ENCODE measurements at places on chromosomes 3 and 15.
A peak's percentile ranks its signal among the peaks of the same experiment; 100 is the strongest.

DNA sequence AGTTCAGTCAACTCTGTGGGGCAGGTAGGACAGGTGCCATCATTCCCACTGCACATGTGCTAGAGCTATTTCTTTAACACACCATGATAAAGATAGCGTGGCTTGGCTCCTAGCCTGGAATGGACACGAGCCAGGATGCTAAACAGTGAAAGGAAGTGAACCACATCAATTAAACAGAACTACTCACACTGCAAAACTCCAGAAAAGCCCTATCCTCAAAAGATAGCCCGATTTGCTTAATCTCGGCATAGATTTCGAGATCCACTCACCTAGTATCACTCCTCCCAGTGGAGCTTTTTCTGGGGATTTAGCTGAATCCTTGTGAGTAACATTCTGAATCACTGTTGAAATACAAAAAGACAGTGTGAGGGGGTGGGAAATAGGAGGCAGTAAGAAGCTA is 118.0 kb downstream of the ABI3BP start:
- DNase-seq = no peak

GRCh38 chr3:24802614-24803013 is 308.0 kb upstream of the THRB start:
- no peak for DNase-seq

GRCh38 chr3:131079086-131079485 is 52.4 kb downstream of the NEK11 start:
- DNase-seq = no peak

GRCh38 chr3:139602003-139602402 is 62.5 kb upstream of the RBP1 start:
- DNase-seq = no peak

- DNase-seq = no peak
These were observed 262.0 kb downstream of the CGGBP1 start for GRCh38 chr3:87796843-87797185.

- DNase-seq = no peak
These were observed 49.5 kb upstream of the PDZRN3 start for GRCh38 chr3:73674280-73674679.

DNA sequence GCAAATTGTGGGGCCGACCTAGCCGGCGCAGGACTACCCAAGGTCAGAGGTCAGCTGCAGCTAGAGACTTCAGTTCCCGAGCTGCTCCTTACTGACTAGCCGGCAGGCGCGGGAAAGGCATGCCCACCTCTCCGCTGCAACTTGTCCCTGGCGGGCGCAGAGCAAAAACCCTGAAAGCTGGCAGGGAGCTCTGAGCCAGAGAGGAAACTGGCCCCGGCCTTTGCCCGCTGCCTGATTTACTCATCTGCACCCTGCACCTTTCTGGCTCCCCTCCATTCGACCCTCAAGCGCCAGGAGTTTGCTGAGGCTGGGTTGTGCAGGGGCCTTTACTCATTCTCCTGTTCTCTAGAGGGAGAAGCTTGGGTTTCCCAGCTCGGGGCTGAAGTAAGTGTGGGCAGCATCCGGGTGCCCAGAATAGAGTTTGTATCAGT is 1.5 kb downstream of the ZIC4 start:
- DNase-seq = no peak

DNA sequence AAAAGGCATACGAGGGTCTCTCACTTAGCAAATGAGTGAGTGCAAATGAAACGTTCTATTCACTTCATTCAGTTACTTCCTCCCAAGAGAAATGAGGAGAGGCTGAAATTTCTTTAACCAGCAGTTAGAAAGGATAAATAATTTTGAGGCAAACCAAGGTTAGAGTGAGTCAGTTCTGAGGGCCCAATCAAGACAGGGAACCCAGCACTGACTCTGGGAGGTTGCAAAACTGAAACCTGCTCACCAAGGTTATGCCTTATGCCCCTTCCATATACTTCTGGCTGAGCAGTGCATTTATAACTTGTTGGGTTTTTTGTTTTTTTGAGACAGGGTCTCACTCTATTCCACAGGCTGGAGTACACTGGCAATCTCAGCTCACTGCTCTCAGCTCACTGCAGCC is 4.5 kb upstream of the RPSA start:
- DNase-seq = no peak

DNA sequence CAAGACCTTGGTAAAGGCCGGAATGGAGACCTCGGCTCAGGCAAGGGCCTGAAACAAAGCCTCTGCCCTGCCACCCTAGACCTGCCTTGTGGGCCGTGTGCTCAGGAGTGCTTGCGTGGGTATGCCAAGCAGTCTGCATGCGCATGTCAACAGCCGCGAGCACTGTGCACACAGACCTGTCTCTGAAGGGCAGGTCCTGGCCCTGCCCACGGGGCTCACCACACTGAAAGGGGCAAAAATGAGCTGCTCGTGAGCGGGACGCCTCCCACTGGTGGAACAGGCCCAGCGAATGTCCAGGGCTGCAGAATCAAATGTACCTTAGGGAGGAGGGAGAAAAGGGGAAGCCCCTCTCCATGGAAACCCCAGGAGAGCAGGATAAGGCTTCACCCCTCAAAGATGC is 44.3 kb upstream of the FGD5 start:
- no peak for DNase-seq

GRCh38 chr3:2656806-2657777 is 453.1 kb downstream of the IL5RA start:
- no peak for DNase-seq

DNA sequence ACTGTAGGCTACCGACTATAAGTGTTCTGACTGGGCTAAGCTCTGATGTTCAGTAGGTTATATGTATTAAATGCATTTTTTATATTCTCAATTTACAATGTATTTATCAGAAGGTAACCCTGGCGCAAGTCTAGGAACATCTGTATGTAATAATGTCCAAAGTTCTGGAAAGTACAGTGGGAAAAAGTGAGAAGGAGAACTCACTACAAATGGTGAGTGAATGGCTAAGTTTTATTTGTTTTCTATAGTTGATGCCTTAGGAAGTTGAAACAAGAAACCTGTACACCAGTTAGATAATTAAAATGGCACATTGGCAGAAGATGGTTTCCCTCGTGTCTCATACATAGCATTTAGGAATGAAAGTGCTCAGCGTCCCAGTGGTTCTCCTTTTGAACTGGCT is 333.4 kb upstream of the THRB start:
- DNase-seq = no peak

- no peak for DNase-seq
These were observed 260.3 kb upstream of the TPM1 start for GRCh38 chr15:62782071-62782841.

GRCh38 chr15:25059698-25060471 is 105.1 kb downstream of the SNRPN start:
- no peak for DNase-seq

DNA sequence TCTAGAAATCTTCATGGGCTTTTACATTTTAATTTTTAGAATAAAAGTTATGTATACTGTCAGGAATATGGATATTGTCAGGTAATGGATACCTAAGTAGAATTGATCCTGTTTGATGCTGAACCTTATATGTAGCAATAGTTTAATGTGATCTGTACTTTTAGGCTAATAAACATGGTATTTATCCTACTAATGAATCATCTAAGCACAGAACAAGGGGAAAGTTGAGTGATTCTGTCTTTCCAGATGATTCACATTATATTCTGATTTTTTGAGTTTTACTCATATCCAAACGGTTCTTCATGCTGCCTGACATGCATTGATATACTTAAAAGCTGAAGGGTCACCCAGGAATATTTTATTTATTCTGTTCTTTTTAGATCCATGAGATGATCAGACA is 34.5 kb downstream of the FANCI start:
- no peak for DNase-seq

DNA sequence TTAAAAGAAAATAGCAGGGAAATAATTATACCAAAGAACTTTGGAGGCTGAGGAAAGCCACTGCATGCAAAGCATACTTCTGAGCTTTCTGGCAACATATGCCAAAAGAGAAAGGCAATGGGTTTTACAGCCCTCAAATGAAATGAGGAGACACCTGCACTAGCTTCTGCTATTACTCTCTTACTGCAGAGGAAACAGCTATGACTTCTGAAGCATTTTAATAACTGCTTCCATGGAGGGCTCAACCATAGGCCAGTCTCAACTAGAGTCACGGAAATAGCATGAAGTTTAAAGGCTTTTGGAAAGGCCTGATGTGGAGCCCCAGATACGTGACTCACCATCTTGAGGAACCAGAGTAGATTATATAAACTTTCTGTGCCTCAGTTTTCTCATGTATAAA is 114.8 kb downstream of the OXNAD1 start:
- DNase-seq = no peak

- peak; percentile 34 for DNase-seq
These were observed 283.0 kb downstream of the UACA start for GRCh38 chr15:70480196-70480856.

DNA sequence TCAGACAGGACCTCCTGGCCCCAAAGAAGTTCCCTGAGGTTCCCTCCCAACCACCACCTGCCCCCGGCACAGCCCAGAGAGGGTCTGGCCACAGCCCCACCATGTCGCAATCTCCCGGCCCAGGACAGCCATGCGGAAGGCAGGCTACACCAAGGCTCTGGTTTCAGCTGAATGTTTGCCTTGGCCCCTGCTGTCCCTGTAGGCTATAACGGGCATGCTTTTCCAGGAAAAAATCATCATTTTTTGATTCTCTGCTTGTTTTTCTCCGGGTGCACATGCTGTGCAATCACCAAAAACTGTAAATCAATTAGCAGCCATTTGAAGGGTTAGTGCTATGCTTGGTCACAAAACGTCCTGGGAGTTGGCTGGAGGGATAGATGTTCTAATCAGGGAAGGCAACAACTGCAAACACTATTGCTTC is 142.7 kb upstream of the IGF1R start:
- DNase-seq = no peak

DNA sequence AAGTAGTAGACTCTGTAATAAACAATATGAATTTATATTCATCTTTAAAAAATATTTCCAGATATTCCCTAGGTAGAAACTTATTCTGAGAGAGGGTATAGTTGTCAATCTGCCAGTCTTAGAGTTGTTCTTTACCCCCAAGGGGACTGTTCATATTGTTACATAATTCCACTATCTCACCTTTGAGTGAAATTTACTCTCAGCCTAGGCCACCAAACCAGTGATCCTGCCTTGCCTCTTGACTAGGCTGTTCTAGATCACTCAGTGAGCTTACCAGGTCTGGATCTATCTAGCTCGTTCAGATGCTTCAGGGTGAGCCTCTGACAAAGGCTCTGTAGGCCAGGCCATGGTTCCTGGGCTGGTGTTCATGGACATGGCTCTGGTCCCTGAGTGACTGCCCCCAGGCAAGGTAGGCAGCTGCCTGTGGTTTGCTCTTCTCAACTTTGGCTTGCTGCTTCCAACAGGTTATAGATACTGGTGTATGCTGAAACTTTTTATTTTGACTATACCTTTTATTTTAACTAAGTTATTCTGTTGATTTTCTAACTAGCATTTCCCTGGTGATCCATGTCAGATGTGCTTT is 27.6 kb downstream of the ZNF592 start:
- DNase-seq = no peak

- no peak for DNase-seq
These were observed 786.2 kb downstream of the AGBL1 start for GRCh38 chr15:86865920-86866319.

DNA sequence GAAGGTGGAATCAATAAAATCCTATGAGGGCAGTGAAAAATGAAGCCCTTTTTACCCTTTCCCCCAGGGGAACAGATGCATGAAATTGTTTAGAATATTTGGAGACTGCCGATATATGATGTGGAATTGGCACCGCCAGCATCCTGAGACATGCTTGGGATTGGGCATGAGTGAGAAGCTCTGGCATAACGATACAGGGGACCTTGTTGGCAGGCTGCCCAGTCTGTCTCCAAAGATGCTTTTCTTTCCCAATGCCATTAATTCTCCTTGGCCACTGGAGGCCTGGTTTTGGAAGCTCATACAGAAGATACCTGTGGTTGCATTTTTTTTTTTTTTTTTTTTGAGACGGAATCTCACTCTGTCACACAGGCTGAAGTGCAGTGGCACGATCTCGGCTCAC is 800.6 kb upstream of the LMCD1 start:
- no peak for DNase-seq

DNA sequence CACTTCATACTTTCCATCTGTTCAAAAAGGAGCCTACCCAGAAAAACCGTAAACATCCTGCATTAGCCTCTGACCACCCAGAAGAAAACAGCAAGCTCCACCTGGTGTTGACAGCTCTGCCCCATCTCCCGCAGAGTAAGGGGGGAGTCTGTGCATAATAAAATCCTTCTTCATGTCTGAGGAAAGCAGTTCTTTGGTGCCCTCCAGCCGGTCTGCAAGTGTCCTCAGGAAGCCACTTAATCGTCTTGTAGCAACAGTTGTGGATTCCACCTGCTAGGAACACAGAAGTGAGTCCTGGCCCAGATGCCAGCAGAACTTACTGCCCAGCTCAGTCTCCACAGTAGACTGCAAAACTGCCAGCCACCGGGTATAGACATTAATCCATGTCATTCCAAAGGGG is 22.5 kb downstream of the RIOX2 start:
- DNase-seq = no peak

DNA sequence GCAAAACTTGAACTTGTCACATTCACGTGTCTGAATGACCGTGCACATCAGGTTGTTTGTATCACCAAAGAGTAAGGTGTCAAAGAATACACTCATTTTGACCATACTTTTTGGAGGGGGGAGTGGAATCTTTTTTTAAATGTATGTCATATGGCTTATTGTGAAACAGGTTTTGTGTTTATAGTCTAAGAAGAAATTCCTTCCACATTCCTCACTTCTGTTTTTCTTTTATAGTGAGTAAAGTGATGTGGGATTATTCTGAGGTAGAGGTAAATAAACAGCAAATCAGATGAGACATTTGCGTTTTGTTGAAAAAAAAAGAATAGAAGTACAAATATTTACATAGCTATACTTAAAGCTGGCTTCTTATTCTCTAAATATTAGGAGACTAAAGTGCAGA is 33.0 kb downstream of the SRP14 start:
- no peak for DNase-seq

DNA sequence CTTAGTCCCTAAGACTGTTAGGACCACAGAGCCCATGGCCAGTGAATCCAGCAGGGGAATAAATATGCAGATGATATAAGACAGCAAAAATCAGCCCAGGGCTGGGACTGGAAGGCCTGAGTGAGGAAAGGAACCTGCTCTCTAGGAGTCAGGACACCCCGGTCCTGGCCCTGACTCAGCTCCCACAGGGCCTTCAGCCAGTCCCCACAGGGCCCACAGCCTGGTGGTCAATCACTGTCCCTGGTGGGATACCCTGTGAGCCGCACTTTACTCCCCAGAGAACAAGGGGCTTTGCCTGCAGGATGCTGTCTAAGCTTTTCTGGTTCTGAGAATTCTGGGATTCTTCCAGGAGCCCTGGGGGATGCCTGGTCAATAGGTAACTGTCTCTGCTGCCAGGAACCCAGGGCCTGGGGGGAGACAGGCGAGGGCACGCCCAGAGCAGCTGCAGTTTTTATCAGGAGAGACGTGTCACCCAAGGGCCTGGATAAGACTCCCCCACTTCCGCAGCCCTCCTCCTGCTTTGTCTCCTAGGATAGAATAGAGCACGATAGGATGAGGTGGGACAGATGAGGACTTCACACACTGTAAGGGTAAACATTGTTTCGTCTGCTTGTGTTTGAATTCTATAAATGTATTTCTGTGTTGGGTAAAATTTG is 49.5 kb upstream of the MCF2L2 start:
- DNase-seq = no peak

All from activated T-cell treated with anti-CD3 and anti-CD28 coated beads for 4 hours (primary cell).